IMR-90 (cell line): ENCODE measurements at places on chromosomes 6 and 20. TPM values are rescaled to one million over a fixed set of nuclear protein-coding genes. Genes with fewer than 3 reads are reported as not detected.

AKAP7 gene
- total RNA-seq, result 0.54 and 3.3 TPM in 2 replicates

PROKR2 gene
- total RNA-seq, result not detected in 2 replicates

SYNE1 gene
- total RNA-seq, result 159 and 163 TPM in 2 replicates

PDE10A gene
- 12.4 and 15.8 TPM in 2 replicates for total RNA-seq

LTA gene
- total RNA-seq, result not detected in 2 replicates

TRIM40 gene
- total RNA-seq, result not detected in 2 replicates

IP6K3 gene
- 0.18 and 0.28 TPM in 2 replicates for total RNA-seq

SLPI gene
- total RNA-seq, result not detected in 2 replicates

MAFB gene
- total RNA-seq, result not detected in 2 replicates

RIMS4 gene
- not detected in 2 replicates for total RNA-seq

NRN1 gene
- 0.28 TPM in 1 of 2 replicates, not detected in the other for total RNA-seq

HTR1E gene
- not detected in 2 replicates for total RNA-seq

FAM209A gene
- 0.18 TPM in 1 of 2 replicates, not detected in the other for total RNA-seq

TFAP2B gene
- not detected in 2 replicates for total RNA-seq

VGLL2 gene
- not detected in 2 replicates for total RNA-seq

SUPT3H gene
- total RNA-seq, result 4.2 and 5.0 TPM in 2 replicates

PGC gene
- total RNA-seq, result not detected in 2 replicates

CDH26 gene
- not detected in 2 replicates for total RNA-seq

HLA-DPB1 gene
- total RNA-seq, result 5.8 and 7.7 TPM in 2 replicates

NKAPL gene
- total RNA-seq, result 0.54 and 0.83 TPM in 2 replicates

PCMTD2 gene
- 28.3 and 30.3 TPM in 2 replicates for total RNA-seq

MYBL2 gene
- 21.7 and 23.1 TPM in 2 replicates for total RNA-seq

NT5E gene
- 280 and 281 TPM in 2 replicates for total RNA-seq

TREM1 gene
- not detected in 2 replicates for total RNA-seq

COL21A1 gene
- total RNA-seq, result not detected in 2 replicates

SLC35D3 gene
- not detected in 2 replicates for total RNA-seq

CGA gene
- not detected in 2 replicates for total RNA-seq

SLC16A10 gene
- 0.28 TPM in 1 of 2 replicates, not detected in the other for total RNA-seq

CRISP2 gene
- not detected in 2 replicates for total RNA-seq

MTFR2 gene
- 0.72 and 1.9 TPM in 2 replicates for total RNA-seq

KCNK15 gene
- not detected in 2 replicates for total RNA-seq

CCR6 gene
- not detected in 2 replicates for total RNA-seq

C6orf15 gene
- total RNA-seq, result not detected in 2 replicates

ANGPT4 gene
- total RNA-seq, result not detected in 2 replicates

UTRN gene
- 83.5 and 91.4 TPM in 2 replicates for total RNA-seq

PDYN gene
- total RNA-seq, result not detected in 2 replicates

SIRPG gene
- not detected in 2 replicates for total RNA-seq

RBM24 gene
- total RNA-seq, result 4.1 and 6.7 TPM in 2 replicates

F13A1 gene
- total RNA-seq, result not detected in 2 replicates

SYNDIG1 gene
- total RNA-seq, result not detected in 2 replicates

PPP1R16B gene
- not detected in 2 replicates for total RNA-seq

PARD6B gene
- total RNA-seq, result 0.90 and 1.4 TPM in 2 replicates
